Sciatic nerve (tissue), 2 donors: ENCODE measurements at places on chromosomes 4 and X. TPM values are rescaled to one million over a fixed set of nuclear protein-coding genes. Genes with fewer than 3 reads are reported as not detected.

DNA sequence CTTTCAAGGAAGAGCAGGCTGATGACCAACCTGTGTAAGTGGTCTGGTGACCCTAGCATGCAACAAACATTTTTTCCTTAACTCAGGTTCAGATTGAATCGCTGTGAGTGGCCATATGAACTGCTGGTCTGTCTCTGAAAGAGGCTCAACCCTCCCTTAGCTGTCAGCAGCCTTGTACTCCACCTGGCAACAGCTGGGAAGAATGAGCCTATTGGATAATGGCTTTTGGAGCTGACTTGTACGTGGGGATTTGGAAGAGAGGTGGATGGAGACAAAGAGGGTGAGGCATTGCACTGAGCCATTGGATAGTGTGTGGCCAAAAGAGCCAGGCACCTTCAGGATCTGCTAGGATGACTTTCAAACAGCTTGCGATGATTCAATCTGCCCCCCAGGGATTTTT, 35.7 kb upstream of the BMP15 start:
- DNase-seq, result no peak

- no peak for DNase-seq
Observed at GRCh38 chr4:18109676-18110075, 88.1 kb upstream of the LCORL start.

DNA sequence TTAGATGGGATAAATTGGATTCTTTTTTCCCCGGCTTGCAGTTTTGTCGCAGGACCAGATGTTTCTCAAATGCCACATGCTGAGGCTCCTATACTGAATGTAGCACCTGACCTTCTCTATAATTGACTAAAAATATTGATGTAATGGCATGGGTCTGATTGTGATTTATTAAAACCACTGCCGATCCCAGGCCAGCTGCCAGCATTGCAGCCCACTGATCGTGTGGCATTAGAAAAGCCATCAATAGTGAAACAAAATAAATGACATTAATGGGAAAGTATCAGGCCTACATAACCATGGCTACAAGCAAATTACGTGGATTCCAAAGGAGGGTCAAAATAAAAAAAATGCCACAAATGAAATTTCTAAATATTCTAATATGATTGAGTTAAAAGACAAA, 98.7 kb downstream of the MAB21L2 start:
- no peak for DNase-seq

GRCh38 chrX:39427906-39428305, 626.6 kb downstream of the MID1IP1 start:
- DNase-seq, result no peak

GRCh38 chrX:150902434-150903109, 4.1 kb upstream of the CD99L2 start:
- no peak for DNase-seq

GRCh38 chrX:148785256-148785655, 284.8 kb downstream of the AFF2 start:
- DNase-seq, result no peak

GRCh38 chr4:13129095-13129494, 355.0 kb downstream of the RAB28 start:
- no peak for DNase-seq

DNA sequence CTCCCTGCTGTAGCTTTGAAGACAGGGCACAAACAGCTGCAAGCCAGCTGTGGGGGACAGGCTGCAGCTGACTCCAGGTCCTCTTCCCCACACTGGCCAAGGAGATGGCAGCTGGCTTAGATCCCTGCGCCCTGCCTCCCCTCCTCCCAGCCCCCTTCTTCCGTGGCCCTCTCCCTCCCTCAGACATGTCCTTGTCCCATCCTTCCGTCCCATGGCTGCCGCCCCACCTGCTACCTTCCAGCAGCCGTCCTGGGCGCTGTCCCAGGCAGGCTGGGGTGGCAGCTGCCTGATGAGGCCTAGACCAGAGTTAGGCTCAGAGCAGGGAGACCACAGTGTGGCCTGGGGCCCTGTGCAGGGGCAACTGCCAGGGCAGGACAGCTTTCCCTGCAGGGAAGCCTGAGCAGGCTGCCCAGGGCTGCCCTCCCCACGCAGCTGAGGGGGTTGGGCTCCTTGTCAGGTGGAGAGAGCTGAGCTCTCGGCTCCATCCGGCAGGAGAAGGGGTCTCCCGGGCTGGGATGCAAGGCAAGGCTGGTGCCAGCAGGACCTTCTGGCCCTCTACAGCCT, 3.3 kb upstream of the BGN start:
- DNase-seq, result no peak

GRCh38 chrX:11632732-11633131, 33.0 kb downstream of the ARHGAP6 start:
- DNase-seq, result no peak

- no peak for DNase-seq
Observed at GRCh38 chrX:109728173-109728535, 4.9 kb downstream of the ACSL4 start.

GRCh38 chr4:123035239-123035638, 112.8 kb upstream of the NUDT6 start:
- DNase-seq, result no peak

- no peak for DNase-seq
Observed at GRCh38 chr4:133058701-133059100, 90.4 kb upstream of the PCDH10 start.

DNA sequence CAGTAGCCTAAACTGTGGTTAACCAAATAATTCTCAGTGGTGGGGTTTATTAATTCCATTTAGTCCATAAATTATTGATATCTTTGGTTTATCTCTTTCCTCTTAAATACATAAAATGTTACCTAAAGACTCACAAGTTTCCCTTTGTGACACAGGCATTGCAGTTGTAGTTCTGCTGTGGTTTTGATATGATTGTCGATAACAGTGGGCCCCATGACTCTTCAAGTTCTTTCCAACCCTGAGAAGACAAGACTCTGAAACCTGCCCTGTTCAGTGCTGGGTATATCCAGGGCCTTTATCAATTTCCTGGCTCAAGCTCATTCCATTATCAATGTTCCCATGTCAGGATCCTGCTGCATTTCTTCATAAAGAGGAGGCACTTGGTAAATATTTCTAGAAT, 117.9 kb upstream of the TBC1D9 start:
- no peak for DNase-seq

- DNase-seq, result no peak
Observed at GRCh38 chr4:174210952-174211490, 72.4 kb downstream of the FBXO8 start.

- DNase-seq, result no peak
Observed at GRCh38 chr4:80500613-80501012, 165.1 kb downstream of the CFAP299 start.

- no peak for DNase-seq
Observed at GRCh38 chrX:127306262-127306661, 486.7 kb downstream of the PRR32 start.

GRCh38 chrX:5870238-5870637, 358.4 kb downstream of the NLGN4X start:
- no peak for DNase-seq

GRCh38 chr4:4368809-4369580, 17.9 kb upstream of the NSG1 start:
- no peak for DNase-seq

DNA sequence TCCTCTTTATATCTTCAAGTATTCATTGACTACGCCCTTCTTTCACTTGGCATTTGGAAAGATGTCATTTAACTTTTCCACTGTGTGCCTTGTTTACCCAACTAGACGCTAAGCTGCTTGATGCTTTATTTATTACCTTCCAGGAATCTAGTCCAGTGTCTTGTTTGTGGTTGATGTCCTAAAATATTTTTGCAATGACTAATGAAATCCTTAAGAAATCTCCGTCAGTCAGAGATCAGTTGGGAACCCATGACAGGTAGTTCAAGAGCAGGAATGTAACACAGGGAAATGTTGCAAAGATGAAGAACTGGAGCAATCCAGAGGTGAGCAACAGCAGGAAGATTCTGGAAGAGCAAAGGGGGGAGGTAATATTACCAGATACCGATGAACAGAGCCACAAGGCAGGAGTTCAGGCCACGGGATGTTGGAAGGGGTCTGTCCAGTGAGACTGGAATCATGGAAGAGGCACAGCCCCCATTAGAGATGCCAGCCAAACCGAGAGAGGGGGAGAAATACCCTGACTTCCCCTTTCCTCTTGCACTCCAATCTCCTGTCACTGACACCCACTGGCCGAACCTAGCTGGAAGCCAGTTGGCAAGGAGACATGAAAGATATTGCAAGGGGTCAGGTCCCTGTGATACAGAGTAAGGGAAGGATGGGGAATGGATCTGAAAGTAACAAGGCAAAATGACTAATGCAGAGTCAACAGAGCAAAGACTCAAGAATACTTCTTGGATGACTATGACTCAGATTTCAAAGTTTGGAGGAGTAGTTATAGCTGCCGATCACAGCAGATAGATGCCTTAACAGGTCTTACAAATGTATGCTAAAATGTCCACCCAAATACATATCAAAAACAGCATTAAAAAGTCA, 62.7 kb upstream of the PHKA2 start:
- DNase-seq, result no peak

GRCh38 chrX:153941336-153942252, 2.8 kb downstream of the RENBP start:
- DNase-seq, result no peak

- no peak for DNase-seq
Observed at GRCh38 chrX:104854790-104855340, 288.9 kb downstream of the IL1RAPL2 start.

- DNase-seq, result peak; percentile 77
Observed at GRCh38 chrX:49172280-49172780, 632 bp downstream of the PLP2 start.

DNA sequence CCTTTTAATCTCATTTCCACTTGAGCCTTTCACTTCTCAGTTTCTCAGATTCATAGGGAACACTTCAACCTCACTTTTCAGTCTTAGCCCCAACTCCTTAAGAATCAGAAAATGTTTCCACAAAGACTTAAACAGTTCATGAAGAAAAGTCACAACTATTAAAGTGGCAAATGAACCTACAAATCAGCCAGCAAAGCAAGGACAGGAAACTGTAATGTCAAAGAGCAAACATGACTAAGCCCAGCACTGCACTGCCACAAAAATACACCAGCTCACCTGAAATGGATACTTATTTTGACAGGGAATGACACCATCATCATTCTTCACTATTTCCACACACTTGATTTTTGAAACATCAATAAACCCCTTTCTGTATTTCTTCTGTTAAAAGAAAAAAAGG, 41.8 kb upstream of the TXK start:
- DNase-seq, result no peak

DNA sequence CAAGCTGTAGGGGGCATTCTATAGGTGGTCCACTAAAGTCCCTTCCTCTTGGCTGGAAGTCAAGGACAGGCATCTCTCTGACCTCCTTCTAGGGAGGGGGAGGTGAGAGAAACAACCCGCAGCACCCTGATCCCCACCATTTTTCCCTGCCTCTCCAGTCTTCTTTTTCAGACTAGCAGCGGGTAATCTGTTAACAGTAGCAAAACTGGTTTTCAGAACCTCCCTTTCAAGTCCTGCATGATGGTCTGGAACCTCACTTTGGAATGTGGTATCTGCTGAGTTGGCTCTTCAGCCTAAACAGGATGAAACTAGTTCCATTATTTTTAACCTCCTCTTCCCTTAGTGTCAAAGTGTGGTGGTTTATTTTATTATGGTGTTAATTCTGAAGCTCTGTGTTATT, 196.0 kb downstream of the NWD2 start:
- DNase-seq, result no peak

DNA sequence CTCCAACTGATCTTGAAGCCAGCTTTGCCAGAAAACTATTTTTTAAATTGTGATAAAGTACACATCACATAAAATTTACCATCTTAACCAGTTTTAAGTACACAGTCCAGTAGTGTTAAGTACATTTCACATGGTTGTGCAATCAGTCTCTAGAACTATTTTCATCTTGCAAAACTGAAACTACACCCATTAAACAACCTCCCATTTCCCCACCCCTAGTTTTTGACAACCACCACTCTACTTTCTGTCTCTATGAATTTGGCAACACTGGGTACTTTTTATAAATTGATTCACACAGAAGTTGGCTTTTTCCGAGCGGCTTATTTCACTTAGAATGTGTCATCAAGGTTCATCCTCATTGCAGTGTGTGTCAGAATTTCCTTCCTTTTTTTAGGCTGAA, 31.0 kb downstream of the TRPC5 start:
- DNase-seq, result no peak

DNA sequence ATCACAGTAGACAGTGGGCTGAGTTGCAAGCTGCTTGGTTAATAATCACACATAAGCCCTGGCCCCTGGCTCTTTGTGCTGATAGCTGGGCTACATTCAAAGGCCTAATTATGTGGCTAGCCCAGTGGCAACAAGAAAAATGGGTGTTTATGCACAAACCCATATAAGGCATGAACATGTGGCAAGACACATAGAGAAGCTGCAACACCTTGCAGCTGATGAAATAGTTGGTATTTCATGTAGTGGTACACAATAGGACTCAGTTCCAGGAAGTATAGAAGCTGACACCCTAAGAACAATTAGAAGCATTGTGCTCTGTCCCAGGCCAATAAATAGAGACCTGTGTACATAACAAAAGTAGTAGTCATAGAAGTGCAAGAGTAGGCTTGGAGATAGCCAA, 14.6 kb upstream of the ZNF630 start:
- no peak for DNase-seq

- peak; percentile 86 for DNase-seq
Observed at GRCh38 chrX:107776649-107777535, 641 bp upstream of the NCBP2L start.

GRCh38 chr4:5368426-5368825, 317.1 kb downstream of the STK32B start:
- no peak for DNase-seq

DNA sequence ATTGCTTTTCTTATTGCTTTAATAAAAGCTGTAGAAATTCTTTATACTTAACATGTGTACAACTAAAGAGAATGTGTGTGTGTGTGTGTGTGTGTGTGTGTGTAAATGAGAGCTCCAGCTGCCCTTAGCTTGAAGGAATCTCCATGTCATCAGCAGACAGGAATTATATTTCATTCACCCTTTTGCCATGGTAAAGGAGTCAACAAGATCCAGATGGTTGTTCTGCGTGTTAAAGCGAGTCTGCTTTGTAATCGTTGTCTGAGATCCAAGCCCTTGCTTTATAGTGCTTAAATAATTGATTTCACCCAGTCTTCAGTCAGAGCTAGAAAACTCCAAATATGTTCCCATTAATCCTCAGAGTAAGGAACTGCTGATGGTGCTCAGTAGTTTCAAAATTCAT, 285.5 kb downstream of the PDGFC start:
- DNase-seq, result no peak

SLC49A3 gene
- 11.4 TPM for total RNA-seq

ERCC6L gene
- 0.09 TPM for total RNA-seq

TLR10 gene
- 1.6 TPM for total RNA-seq

CNGA2 gene
- total RNA-seq, result not detected

PACRGL gene
- total RNA-seq, result 28.8 TPM

SHROOM4 gene
- total RNA-seq, result 11.4 TPM

GRIA2 gene
- 16.6 TPM for total RNA-seq

MMRN1 gene
- 8.5 TPM for total RNA-seq

SLITRK4 gene
- total RNA-seq, result 1.5 TPM

MAGEB1 gene
- not detected for total RNA-seq

CDKL2 gene
- total RNA-seq, result 2.4 TPM

ABCD1 gene
- 10.1 TPM for total RNA-seq
